Lower leg skin (tissue), 4 donors: ENCODE measurements at places on chromosomes 1 and 21. TPM values are rescaled to one million over a fixed set of nuclear protein-coding genes. Genes with fewer than 3 reads are reported as not detected.

The TNFRSF18 gene
- 36.8 TPM for total RNA-seq

The PDZK1IP1 gene
- total RNA-seq = 267 TPM

The FCRL1 gene
- not detected for total RNA-seq

The GSTM2 gene
- total RNA-seq = 48.1 TPM

The SMIM1 gene
- total RNA-seq = 2.3 TPM
